HFFc6 (cell line): ENCODE measurements at places on chromosomes 7 and 10.

DNA sequence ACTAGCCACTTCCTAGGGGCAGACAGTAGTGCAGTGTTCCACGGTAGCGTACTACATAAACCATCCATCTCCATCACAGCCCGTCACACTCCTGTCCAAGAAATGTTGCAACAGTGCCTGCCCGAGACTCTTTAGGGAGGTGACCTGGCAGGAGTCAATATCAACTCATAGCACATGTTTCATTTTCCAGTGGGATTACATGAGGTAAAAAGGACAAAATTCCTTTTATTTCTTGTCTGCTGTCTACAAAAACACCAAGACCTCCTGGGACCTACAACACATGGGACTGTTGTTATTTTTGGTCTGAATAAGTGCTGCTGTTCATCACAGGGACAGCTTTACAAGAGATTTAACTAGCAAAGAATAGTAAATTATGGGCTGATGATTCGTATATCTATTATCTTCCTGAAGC, 99.9 kb downstream of the MPP7 start:
- DNase-seq = peak; percentile 46

DNA sequence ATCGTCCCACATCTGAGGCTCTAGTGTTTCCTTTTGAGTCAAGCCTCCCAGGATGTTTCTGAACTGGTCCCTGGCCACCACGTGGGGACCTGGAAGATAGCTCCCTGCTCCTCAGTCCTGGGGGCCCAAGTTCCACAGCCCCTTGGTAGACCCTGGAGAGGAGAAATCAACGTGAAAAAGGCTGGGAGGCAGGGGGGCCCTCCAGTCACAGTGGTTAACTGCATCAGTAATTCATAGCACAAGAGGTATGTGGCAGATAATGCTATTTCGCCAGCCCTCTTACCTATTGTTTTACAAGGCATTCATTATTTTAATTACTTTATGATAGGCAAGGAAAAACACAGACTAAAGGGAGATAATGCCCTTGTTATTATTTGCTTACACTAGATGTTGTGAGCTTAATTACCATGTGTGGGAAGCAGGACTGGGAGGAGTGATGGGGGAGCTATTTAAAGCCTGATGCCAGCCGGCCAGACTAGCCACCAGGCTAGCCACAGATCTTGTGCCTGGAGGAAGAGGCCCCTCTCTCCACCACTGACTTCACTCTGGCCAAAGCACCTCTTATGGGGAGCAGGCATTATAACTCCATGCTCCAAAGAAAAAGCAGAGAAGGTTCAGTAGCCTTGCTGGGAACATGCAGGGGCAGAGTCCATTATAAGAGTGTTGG, 230.7 kb downstream of the KCNMA1 start:
- DNase-seq = no peak

- DNase-seq = no peak
Measured at GRCh38 chr10:44325596-44326307, 59.1 kb downstream of the CXCL12 start.

DNA sequence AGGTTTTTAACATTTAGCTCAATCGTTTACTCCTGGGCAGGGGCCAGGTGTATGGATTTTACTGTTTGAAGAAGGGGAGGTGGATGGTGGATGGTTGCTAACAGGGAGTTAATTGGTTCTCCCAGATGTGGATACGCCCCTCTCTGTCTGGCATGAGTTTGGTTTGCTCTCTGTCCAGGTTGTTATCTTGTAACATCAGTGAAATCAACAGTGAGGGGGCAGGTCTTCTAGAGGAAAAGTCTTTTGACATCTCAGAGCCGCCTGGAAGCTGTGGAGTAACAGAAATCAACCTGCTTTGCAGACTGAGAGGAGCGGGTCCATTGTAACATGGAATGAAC, 243.4 kb downstream of the MGMT start:
- no peak for DNase-seq

- DNase-seq = no peak
Measured at GRCh38 chr10:111747751-111748150, 435.8 kb downstream of the GPAM start.

DNA sequence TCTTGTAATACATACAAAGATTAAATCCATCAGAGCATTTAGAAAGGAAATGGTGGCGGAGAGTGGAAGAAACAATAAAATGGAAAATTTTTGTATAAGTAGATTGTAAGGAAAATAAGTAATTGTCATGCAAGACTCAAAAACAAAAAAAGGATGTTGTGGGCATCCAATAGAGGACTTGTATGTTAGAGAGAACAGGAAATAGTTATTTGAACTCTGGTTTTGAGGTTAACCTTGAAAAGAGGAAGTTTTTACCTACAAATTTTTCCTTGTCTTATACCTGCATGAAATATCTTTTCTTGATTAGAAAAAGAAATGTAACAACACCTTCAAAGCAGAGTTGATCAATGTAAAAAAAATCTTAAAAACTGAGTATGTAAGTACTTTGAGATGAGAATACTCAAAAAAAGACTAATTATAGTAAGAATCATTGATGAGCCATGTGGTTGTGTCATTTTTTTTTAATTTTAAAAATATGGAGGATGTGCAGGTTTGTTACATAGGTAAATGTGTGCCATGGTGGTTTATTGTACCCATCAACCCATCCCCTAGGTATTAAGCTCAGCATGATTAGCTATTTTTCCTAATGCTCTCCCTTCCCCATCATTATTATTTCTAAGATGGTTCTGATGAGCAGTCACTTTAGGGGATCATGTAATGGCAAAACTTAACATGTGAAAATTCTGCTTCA, 11.9 kb downstream of the TMEM106B start:
- no peak for DNase-seq

GRCh38 chr7:47088329-47089067, 493.4 kb downstream of the TNS3 start:
- peak; percentile 30 for DNase-seq

DNA sequence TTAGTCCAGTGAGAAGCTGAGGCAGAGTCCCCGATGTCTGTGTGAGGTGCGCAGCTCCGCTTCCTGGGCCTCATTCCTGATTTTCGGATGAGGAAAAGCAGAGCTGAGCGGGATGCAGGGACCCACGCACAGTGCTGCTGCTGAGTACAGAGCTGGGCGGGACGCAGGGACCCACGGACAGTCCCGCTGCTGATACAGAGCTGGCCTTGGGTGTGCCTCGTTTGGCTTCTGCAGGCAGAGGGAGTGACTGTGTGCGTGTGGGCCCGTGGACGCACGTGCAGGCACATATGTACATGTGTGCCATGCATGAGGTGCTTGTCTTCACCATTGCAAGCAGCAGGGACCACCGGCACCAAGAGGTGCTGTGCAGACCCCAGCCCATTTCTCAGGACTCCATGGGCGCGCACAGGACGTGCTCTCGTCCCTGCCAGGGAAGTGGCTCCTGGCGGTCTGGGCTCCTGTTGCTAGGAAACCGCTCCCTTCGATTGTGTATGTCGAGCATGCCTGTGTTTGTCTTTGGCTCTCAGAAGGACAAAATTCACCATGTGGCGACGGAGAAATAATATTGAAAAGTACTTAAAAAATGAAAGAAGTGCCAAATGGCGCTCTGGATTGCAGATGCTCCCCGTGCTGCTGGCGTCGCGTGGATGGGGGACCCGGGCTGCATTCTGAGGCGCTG, 303.8 kb upstream of the MKI67 start:
- DNase-seq = no peak

GRCh38 chr10:103215601-103216000, 22.5 kb upstream of the NT5C2 start:
- no peak for DNase-seq

GRCh38 chr10:44064987-44065787, 319.7 kb downstream of the CXCL12 start:
- no peak for DNase-seq

GRCh38 chr7:157189405-157189804, 50.7 kb downstream of the UBE3C start:
- DNase-seq = no peak

- DNase-seq = no peak
Measured at GRCh38 chr10:51675088-51675487, 24.3 kb downstream of the CSTF2T start.

DNA sequence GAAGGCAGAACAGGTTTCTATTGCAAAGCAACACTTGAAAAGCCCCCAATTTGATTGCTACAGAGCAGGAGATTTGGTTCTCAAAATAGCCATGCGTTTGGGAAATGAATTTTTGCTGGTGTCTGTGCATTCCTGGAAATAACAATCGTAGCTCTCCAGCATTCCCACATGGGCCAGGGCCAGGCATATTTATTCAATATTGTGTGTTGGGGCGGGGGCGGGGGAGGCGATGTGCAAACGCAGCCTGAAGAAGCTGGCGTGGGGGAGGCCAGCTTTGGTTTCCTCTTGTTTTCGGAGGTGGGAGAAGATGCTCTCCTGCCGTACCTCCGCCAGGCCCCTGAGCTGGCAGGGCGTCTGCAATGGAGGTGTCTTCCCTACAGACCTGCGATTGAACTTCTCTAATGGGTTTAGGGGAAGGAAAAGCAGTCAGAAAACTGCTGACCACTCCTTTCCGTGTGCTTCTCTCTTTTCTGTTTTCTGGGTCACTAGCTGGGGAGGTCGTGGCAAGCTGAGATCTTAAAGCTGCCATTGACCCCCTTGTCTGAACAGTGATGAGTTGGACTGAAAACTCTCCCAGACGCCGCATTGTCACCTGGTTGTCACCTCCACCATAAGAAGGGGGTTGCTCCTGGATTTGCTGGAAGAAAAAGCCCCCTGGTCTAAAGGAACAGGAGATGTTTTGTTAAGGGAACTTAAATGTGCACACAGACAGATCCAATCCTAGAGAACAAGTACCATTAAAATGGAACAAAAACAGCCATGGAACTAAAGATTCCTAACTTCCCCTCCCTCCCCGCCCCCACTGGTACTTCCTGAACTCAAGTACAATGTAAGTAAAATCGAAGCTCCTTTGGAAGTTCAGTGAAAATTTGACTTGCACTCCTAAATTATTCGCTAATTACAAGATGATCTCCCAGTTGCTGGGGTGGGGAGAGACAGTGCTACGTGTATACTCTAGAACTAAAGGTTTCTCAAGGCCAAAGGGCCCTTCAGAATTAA, 56.4 kb upstream of the HABP2 start:
- DNase-seq = no peak

DNA sequence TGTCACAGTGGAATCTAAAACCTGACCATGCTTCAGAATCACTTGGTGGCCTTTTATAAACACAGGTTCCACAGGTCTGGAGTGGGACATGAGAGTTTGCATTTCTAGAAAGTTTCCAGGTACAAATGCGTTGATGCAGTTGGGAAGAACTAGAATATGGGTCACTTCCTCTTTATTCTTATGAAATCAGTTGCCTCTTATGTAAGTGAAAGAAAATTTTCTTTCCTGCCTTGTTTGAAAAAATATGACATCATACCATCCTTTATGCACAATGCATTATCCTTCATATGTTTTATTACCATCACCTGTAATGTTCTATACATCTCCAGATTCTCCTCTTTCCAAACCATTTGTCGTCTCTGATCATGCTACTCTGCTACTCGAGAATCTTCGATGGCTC, 44.0 kb downstream of the PLXNA4 start:
- DNase-seq = no peak

DNA sequence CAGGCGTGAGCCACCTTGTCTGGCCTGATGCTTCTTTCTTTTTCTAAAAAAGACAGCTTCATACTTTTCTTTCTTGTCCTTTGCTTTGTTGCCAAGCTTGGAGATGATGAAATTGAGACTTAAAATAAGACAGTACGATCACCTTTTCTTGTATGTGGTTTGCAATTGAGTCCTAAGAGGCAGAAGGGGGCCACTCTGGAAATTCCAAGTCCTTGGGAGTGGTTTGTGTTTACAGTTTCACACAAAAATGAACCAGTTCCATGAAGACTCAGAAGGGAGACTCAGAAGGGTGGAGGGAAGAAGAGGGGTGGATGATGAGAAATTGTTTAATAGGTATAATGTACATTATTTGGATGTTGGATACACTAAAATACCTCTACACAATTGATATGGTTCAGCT, 70.7 kb upstream of the TNS3 start:
- no peak for DNase-seq

GRCh38 chr10:16258291-16259040, 178.3 kb upstream of the PTER start:
- no peak for DNase-seq

- no peak for DNase-seq
Measured at GRCh38 chr10:119235356-119235755, 28.0 kb downstream of the GRK5 start.

- DNase-seq = no peak
Measured at GRCh38 chr7:36982766-36983165, 258.5 kb upstream of the AOAH start.

DNA sequence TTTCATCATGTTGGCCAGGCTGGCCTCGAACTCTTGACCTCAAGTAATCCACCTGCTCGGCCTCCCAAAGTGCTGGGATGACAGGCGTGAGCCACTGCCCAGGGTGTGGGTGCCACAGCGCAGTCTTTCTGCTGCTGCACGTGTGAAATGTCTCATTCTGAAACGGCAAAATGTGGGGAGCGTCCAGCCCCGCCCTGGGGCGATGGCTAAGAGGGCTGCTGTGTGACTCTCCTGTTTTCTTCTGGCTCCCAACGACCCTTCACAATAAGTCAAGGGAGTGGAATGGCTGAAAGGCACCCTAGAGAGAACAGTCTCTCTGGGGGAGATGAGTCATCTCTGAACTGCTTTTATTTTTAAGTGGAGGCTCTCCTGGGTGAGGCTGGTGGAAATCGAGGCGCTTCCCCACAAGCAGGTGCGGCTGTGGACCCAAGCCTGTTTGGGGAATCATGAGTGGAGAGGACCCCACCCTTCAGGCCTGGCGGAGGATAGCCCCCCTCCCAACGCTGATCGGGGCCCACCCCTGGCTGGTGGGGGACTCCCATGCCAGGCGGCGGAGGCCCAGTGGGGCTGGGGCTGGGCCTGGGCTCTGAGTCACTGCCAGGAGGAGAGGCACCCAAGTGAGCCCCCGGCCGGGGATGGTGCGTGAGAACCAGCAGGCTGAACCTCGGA, 18.0 kb downstream of the ADAP1 start:
- DNase-seq = no peak

GRCh38 chr7:141366091-141366621, 185.1 kb upstream of the AGK start:
- no peak for DNase-seq

- DNase-seq = no peak
Measured at GRCh38 chr10:4033341-4033896, 248.4 kb upstream of the KLF6 start.

DNA sequence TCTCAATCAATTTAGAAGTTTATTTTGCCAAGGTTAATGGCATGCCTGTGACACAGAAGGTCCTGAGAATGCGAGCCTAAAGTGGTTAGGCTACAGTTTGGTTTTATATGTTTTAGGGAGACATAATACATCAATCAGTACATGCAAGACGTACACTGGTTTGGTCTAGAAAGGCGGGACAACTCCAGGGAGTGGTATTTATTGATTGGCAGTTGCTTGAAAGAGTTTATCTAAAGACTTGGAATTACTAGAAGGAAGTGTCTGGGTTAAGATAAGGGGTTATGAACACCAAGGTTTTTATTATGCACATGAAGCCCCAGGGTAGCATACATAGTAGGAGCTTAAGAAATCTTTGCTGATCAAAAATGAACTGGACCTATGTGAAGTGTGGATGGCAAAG, 21.5 kb downstream of the NPVF start:
- no peak for DNase-seq
